Forelimb muscle (tissue), 1 donor: ENCODE measurements at places on chromosomes 3 and 15. TPM values are rescaled to one million over a fixed set of nuclear protein-coding genes. Genes with fewer than 3 reads are reported as not detected.

DNA sequence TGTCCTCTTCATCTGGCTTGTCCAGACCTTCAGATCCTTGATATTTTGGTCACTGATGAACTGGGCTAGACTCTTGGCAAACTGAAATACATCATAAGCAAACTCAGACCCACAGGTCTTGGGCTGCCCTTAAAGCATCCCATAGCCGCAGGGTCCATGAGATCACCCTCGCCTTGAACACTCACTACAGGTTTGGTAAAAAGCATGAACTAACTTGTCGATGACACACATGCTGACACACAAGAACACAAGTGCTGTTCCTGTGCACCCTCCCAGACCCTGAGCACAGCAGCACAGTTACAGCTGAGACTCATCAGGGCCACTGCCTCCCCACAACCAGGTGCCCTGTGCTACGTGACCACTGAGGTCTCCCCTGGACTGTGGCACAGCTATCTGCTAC lies 21.0 kb downstream of the PFKFB4 start:
- no peak for DNase-seq

Gene INKA1
- 6.8 TPM for polyA plus RNA-seq

- no peak for DNase-seq
Observed at GRCh38 chr15:31461375-31461774, 134.7 kb downstream of the KLF13 start.

Gene TCTA
- polyA plus RNA-seq = 15.8 TPM

DNA sequence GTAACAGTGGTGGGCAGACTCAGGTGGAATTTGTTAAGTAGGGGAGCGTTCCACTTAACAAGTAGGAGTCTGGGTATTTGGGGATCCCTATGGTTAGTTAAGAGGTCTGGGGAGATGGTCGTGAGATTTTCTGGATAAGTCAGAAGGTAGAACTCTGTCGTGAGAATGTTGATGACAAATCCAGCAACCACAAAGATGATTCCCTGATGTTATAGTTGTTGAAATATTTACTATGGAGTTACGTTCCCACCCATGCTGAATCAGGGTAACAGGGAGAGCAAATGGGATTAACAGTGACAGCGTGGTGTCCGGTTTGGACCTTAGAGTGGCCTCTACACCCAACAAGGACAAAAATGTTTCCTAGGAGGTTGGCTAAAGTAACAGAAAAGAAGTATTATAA lies 110.8 kb downstream of the MFSD1 start:
- DNase-seq = no peak

Gene EIF4E3
- polyA plus RNA-seq = 7.9 TPM

Gene CYP11A1
- polyA plus RNA-seq = 1.0 TPM

DNA sequence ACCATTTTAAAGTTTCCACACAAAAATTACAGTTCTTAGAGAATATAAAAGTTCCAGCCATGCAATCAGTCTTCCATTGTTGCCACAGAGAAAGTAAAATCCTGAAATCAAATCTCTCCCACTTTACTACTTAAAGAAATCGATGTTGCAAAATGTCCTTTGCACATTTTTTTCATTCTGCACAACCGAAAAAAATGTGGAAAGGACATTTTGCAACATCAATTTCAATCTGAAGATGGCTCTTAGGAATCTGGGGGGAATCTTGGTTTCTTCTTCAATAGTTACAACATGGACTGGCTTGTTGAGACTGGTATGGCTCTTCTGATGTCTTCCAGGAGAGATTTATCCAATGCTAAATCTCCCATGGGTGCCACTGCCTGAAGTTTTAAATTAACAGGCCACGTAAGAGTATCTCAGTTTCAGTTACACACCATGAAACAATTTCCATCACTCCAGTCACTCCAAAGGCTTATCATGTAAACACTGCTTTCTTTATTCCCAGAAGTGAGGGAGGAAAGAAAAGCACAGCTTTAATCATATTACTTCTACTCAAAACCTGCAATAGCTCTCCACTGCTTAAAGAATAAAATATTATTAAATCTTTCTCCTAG lies 55.8 kb upstream of the CTNNB1 start:
- no peak for DNase-seq

Gene KBTBD13
- polyA plus RNA-seq = 2.0 TPM

Gene HCLS1
- 6.3 TPM for polyA plus RNA-seq

Gene FGD5
- 18.2 TPM for polyA plus RNA-seq

DNA sequence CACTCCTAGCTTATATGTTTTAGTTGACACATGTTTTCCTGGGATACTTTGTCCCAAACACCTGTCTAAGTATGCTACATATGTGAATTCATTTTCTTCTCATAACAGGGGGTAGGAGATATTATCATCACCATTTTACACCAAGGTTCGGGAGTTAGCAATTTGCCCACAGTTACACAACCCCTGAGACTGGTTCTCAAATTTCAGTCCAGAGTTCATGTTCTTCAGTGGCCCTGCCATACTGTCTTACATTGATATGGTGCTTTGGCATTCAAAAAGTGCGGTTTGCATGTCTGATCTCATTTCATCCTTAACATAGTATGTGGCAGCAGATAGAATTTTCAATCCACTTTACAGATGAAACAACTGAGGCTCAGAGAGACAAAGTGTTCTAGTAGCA lies 38.4 kb downstream of the ROBO2 start:
- DNase-seq = no peak
